A549 treated with Hydrocortisone at 1 μM for 4 hours (cell line): ENCODE measurements at places on chromosomes 1 and 21. TPM values are rescaled to one million over a fixed set of nuclear protein-coding genes. Genes with fewer than 3 reads are reported as not detected.

The KAZN gene
- total RNA-seq, result 3.1 to 3.7 TPM (median 3.2 TPM) in 5 replicates

The SPRR2B gene
- total RNA-seq, result not detected in 5 replicates

The CDK18 gene
- 0.67 to 1.0 TPM (median 0.83 TPM) in 5 replicates for total RNA-seq

The SASS6 gene
- 3.1 to 4.5 TPM (median 3.7 TPM) in 5 replicates for total RNA-seq

The PM20D1 gene
- total RNA-seq, result not detected in 5 replicates

The OR2T33 gene
- not detected in 5 replicates for total RNA-seq

The AQP10 gene
- not detected in 5 replicates for total RNA-seq

The CCDC30 gene
- total RNA-seq, result 0.53 to 1.2 TPM (median 0.76 TPM) in 5 replicates
